ENCODE measurements at places on chromosomes 2 and 18. TPM values are rescaled to one million over a fixed set of nuclear protein-coding genes. Genes with fewer than 3 reads are reported as not detected.

- no peak for DNase-seq
These were observed 66.2 kb downstream of the DNMT3A start for GRCh38 chr2:25275575-25275965.

Gene DCDC2C
- total RNA-seq, result not detected

GRCh38 chr18:49747876-49748275 lies 65.5 kb downstream of the ACAA2 start:
- peak; percentile 61 for DNase-seq

Gene GAD1
- 3.0 TPM for total RNA-seq

- no peak for DNase-seq
These were observed 107.7 kb downstream of the LBH start for GRCh38 chr2:30339071-30339470.

DNA sequence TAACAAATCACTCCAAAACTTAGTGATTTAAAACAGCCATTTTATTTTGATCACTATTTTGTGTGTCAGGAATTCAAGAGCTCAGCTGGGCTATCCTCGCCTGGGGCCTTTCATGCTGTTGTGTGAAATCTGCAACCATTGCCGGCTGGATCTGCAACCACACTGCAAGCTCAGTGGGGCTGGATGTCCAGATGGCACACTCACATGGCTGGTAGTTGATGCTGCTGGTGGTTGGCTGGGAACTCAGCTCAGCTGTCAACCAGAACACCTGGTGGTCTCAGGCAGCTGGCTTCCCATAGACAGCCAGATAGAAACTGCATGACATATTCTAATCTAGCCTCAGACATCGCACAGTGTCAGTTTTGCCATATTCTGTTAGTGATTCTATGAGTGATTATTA lies 30.6 kb upstream of the AP1S3 start:
- no peak for DNase-seq

Gene SLC8A1
- 0.91 TPM for total RNA-seq

Gene FOXI3
- total RNA-seq, result not detected

DNA sequence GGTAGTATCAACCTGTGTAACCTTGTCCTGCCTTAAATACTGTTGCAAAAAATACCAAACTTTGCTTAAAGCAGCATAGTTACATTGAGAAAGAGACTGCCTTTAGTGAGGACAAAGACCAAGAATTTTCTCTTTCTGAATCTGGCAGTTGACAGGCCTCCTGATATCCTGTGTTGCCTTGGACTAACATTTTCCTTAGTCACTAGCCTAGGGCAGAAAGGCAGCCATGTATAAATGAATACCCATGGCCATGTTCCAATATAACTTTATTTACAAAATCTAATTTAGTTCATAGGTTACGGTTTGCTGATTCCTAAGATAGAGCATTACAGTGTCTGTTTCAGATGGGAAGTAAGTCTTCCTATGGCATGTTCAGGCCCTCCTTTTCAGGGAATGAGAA lies 895.4 kb downstream of the CNTNAP5 start:
- DNase-seq, result peak; percentile 85

DNA sequence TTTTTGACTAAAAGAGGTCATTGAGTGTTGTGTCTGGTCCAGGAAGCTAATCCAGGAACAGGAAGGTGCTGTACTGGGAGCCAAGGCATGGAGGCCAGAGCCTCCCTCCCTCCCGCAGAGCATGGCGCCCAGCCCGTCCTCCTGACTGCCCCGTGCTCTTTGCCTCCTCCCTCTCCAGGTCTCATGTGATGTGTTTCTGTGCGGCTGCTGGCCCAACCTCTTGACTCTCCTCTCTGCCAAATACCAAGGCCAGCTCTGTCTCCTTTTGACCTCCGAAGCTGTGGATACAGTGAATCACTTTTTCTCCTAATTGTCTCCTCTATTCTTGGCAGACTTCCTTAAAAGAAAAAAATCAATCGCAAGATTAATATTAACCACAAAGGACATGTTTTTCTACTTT lies 284.1 kb downstream of the PHLPP1 start:
- DNase-seq, result peak; percentile 81

All from M059J (cell line).